ENCODE measurements at places on chromosomes 7 and 10.

DNA sequence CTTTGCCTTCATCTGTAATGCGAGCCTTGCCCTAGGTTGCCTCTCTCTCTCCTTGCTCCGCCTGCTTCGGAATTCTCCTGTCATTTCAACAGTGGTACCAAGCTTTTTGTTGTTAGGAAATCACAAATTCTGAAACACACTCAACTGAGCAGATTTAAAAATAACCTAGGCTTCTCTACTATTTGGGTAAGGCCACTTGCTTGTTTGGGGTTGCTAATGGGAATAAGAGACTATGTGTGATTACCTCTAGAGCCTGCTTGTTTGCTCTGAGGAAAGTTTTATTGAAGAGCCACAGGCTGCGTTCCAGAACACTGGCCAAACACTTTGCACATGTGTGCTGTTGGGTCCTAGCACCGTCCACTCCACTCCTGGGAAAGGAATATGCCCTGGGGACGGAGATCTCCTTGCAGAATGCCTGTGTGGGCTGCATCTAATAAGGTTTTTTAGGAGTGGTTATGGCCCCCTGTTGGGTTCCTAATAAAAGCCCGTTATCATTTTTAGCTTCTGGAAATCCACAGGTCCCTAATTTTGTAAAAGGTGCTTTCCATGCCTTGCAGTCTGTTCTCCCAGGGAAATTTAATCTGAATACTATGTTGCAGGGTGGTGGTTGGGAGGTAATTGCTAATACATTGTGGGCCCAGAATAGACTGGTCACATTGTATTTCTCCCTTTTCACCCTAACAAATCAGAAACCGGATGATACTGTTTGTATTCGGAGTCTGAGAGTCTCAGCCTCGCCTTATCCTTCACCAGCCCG lies 68.7 kb upstream of the KLF6 start:
- DNase-seq: no peak

DNA sequence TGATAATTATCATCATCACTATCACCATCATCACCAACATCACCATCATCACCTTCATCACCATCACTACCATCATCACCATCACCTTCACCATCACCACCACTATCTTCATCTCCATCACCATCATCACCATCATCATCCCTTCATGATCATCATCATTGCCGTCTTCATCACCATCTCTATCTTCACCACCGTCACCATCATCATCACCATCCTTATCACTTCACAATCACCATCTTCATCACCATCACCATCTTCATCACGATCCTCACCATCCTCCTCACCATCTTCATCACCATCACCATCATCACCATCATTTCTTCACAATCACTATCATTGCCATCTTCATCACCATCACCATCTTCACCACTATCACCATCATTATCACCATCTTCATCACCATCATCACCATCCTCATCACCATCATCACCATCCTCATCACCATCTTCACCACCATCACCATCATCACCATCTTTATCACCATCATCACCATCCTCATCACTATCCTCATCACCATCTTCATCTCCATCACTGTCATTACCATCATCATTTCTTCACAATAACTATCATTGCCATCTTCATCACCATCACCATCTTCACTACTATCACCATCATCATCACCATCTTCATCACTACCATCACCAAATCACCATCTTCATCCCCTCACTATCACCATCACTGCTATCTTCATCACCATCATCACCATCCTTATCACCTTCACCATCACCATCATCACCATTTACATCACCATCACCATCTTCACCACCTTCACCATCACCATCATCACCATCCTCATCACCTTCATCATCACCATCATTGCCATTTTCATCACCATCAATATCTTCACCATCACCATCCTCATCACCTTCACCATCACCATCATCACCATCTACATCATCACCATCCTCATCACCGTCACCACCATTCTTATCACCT lies 72.4 kb upstream of the DNAAF5 start:
- DNase-seq: no peak

DNA sequence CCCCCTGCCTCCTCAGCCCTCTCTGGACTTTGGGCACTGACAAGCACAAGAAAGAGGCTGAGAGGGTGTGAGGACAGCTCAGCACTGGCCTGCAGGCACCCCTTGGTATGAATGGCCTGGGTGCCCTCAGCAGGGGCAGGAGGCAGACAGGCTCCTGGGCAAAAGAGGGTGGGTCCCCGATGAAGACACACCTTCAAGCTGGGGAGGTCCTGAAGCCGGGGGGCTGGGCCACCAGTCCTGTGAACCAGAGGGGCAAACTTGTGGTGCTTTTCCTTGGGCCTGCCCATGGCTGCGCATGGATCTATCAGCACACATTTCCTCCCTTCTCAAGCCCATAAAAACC lies 22.8 kb downstream of the FAM241B start:
- DNase-seq: no peak

DNA sequence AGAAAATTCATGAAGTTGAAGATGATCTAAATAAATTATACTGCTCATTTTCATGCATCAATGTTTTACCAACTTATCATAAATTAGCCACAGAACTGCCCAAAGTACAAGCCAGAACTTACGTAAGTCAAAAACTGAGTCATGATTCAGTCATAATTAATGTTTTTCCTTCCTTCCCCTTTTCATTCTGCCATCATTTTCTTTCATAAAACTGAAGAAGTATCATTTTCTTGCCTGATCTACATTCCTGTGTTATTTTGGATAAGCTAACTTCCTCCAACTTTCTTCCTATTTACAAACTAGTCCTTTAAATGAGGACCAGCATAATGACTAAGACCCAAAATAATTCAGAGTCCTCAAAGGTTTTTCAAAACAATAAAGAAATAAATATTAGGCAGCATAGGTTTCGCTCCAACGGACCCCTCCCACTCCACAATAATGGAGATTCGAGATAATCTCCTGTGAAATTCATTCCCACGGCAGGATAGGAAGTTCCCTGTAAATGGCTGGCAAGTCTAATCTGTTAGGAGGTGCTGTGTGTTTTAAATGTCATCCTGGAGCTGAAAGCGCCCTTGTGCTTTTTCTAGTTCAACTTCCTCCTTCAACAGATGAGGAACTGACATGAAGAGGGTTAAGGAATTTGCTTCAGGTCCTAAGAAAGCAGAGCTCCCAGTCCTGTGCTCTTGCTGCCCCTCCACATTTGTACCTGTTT lies 218.9 kb downstream of the DOCK4 start:
- no peak for DNase-seq

GRCh38 chr7:120553491-120553890 lies 280.5 kb downstream of the KCND2 start:
- DNase-seq: no peak

DNA sequence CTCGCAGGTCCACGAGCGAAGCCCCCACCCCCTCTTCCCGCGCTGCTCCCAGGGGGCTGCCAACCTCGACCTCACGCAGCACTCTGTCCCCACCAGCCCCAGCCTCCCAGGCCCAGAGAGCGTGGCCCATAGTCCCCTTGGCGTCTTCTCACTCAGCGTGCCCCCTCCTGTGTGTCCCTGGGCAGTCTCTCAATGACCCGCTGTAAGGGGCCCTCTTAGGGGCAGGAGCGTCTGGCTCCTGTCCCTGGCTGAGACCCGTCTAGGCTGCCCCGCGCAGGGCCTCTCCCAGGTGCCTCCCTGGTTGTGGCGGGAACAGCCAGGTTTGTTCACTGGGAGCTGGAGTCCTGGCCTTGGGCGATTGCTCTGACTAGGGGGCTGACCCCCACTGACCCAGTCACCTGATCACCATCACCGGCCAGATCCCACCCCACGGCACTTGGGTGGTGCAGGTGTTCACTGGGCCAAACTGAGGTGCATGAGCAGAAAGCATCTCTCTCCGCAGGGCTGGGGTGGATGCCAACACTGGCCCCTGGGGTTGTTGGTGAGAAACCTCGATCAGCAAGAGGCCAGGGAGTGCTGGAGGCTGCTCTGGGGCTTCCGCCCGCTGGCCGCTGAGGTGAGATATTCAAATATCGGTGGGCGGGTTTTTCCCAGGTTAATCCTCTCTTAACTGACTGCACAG lies 12.6 kb upstream of the WDFY4 start:
- no peak for DNase-seq

- DNase-seq: no peak
Observed at GRCh38 chr7:156020566-156020965, 208.3 kb upstream of the SHH start.

DNA sequence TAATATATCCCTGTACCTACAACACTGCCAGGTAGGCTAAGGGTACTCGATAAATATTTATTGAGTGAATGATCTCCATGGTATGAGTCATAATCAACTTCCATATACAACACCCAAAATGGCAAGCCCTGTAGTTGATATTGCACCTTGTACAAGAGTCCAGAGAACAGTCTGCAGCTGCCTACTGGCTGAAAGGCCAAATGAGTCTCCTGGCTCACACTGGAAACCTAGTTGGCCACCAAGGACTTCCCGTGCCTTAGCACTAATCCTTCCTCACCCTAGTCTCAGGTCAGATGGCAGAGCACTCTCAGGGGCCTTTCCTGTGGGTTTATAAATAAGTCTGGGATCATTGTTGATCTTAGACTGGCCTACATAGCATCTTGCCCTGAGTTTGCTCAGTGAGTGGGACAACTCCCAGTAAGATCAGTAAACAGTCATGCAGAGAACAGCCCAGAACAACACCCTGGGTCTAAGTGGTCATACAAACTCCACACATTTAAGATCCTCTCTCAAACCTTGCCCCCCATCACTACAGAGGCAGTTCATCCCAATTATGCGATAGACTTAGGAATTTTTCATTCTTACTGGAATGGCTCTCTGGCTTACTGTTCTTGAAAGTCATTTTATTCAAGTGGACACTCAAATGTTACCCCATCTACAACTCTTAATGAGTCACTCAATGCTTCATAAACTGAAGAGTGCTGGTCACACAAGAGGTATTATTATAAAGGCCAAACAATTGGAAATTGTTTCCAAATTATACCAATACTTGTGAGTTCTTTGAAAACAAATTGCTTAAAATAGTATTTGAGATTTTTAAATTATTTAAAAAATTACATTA lies 14.7 kb upstream of the SLC16A9 start:
- no peak for DNase-seq

GRCh38 chr10:110074758-110075671 lies 67.2 kb downstream of the ADD3 start:
- DNase-seq: no peak

- DNase-seq: no peak
Observed at GRCh38 chr7:100900978-100901377, 5.3 kb upstream of the ACHE start.

- no peak for DNase-seq
Observed at GRCh38 chr10:86965986-86966654, 2.2 kb upstream of the ADIRF start.

GRCh38 chr10:49287689-49288340 lies 11.2 kb upstream of the C10orf71 start:
- no peak for DNase-seq

DNA sequence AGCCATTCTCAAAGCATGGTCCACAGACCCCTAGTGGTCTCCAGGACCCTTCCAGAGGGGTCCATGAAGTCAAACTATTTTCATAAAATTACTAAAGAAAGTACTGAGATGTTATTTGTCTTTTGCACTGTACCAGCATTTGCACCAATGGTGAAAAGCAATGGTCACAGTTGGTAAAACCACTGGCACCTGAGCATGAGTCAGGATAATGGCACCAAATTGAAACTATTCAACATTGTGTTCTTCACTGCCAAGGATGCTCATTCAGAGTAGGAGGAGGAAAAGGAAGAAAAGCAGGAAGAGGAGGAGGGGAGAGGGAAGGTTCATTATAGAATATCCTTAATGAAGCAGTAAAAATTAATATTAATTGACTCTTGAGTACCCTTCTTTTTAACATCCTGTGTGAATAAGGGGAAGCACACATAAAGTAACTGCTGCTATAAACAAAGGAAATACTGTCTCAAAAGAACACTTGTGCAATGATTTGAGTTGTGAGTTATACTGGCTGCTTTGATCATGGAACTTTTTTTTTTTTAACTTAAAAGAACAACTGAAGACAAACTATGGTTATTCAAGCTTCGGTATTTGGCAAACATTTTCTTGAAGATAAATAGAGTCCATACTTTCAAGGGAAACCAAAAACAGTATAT lies 60.2 kb downstream of the MPP7 start:
- DNase-seq: no peak

DNA sequence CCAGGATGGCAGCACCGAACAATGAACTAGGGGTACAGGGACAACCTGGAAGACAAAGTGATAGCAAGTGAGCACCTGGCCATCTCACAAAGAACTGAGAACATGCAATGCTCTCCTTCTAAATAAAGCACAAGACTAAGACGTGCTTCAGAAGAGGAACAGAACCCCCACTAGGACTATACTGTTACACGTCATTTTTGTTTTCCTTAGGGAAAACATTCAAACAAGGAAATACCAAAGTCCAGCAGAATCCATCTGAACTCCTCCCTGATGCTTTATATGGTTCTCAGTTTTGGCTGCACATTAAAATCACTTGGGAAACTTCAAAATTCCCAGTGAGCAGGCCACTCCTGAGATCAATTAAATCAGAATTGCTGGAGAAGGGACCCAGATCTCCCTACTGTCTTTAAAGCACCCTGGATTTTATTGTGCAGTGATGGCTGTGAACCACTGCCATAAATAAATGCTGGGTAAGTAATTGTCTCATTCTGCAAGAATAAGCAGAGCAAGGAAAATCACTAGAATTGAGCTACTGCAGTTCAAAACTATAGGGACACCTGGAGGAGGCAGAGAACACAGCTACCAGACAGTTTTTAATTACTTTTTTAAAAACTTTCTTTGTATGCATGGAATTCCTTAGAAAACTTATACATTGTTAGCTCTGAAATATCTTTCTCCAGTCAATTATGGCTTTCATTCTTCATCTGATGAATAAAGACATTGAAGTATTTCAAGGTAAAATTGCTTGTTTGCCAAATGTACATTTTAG lies 866.5 kb upstream of the GHITM start:
- DNase-seq: no peak

DNA sequence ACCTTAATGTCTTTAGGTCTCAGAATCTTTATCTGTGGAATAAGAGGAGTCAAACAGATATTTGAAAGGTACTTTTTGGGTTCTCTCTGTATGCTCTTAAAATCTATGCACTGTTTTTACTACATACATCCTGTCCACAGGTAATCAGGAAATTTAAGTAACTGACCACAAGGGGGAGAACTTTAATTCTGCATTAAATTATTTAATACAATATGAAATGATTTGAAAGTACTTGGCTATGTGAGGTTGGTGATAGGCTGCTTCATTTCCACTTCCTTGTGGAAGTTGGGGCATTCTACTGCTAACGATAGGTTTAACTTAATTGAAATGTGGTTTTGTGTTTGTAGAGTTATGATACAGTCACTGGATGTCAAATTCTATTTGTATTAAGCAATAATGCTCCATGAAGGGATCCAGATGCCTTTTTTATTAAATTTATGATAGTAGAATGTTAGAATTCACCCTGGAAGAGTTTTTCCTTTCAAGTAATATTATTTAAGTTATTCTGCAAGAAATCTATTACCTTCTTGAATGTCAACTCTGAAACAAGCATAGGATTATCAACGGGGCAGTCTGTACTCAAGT lies 6.0 kb downstream of the TEX47 start:
- DNase-seq: no peak

GRCh38 chr7:100342765-100343164 lies 15.2 kb upstream of the PILRB start:
- DNase-seq: no peak

- DNase-seq: no peak
Observed at GRCh38 chr7:30505174-30505697, 607 bp upstream of the GGCT start.

GRCh38 chr10:70807556-70807955 lies 8.2 kb upstream of the SGPL1 start:
- DNase-seq: no peak

Measured in activated CD4-positive, alpha-beta T cell treated with anti-CD3 and anti-CD28 coated beads for 24 hours (primary cell).